Foreskin keratinocyte (primary cell): ENCODE measurements at places on chromosomes 13 and 19. TPM values are rescaled to one million over a fixed set of nuclear protein-coding genes. Genes with fewer than 3 reads are reported as not detected.

The LGALS14 gene
- polyA plus RNA-seq = not detected in 2 replicates

The BRD4 gene
- 11.5 and 13.5 TPM in 2 replicates for polyA plus RNA-seq

The TJP3 gene
- not detected in 2 replicates for polyA plus RNA-seq

The POU4F1 gene
- not detected in 2 replicates for polyA plus RNA-seq

The CEACAM1 gene
- 2.4 and 3.3 TPM in 2 replicates for polyA plus RNA-seq

The SPACA4 gene
- not detected in 2 replicates for polyA plus RNA-seq

The ZNF221 gene
- 0.22 and 0.47 TPM in 2 replicates for polyA plus RNA-seq

The CEACAM7 gene
- polyA plus RNA-seq = not detected in 2 replicates

The FCGBP gene
- polyA plus RNA-seq = 0.04 TPM in 1 of 2 replicates, not detected in the other

The KIR2DL1 gene
- not detected in 2 replicates for polyA plus RNA-seq

The ZIK1 gene
- 2.5 and 2.6 TPM in 2 replicates for polyA plus RNA-seq

The BEST2 gene
- polyA plus RNA-seq = not detected in 2 replicates

The ONECUT3 gene
- polyA plus RNA-seq = not detected in 2 replicates

The PSPN gene
- 1.0 and 1.2 TPM in 2 replicates for polyA plus RNA-seq

The CRX gene
- polyA plus RNA-seq = not detected in 2 replicates

The ZNF71 gene
- polyA plus RNA-seq = 5.1 and 5.3 TPM in 2 replicates

The POU2F2 gene
- polyA plus RNA-seq = 49.6 and 59.3 TPM in 2 replicates

The ATP4A gene
- polyA plus RNA-seq = not detected in 2 replicates

The BLVRB gene
- polyA plus RNA-seq = 101 and 124 TPM in 2 replicates
